ENCODE measurements at places on chromosomes 4 and X. TPM values are rescaled to one million over a fixed set of nuclear protein-coding genes. Genes with fewer than 3 reads are reported as not detected.

TEX13D gene
- not detected for total RNA-seq

PAGE2B gene
- not detected for total RNA-seq

RAB40A gene
- 0.29 TPM for total RNA-seq

TMEM131L gene
- 9.0 TPM for total RNA-seq

MCF2 gene
- 0.29 TPM for total RNA-seq

WAS gene
- 0.36 TPM for total RNA-seq

Data from osteoblast (primary cell).